Stimulated activated CD4-positive, alpha-beta T cell treated with anti-CD3 and anti-CD28 coated beads, Interleukin-12 subunit alpha, Interleukin-12 subunit beta, amount 100 ng/mL, for 48 hours (primary cell): ENCODE measurements at places on chromosomes 5 and 9.

DNA sequence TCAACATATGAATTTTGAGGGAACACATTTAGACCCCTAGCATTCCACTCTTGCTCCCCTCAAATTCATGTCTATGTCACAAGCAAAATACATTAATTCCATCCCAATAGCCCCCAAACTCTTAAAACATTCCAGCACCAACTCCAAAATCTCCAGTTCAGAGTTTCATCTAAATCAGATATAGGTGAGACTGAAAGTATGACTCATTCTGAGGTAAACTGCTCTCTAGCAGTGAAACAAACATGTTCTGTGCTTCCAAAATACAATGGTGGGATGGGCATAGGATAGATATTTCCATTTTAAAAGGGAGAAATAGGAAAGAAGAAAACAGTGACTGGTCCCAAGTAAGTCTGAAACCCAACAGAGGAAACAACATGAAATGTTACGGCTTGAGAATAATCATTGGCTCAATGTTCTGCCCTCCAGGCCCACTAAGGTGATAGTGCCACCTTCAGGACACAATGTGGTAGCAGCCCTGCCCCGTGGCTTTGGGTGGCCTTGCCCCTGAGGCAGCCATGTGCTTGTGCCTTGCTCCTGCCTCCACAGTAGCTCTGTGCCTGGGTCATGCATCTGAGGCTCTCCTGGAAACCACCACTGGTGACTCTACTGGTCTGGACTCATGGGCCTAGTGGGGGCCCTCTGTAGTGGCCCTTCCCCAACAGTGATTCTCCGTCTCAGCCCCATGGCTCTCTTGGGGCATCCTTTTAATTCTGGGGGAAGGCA, 36.4 kb upstream of the IPPK start:
- peak; percentile 18 for DNase-seq

DNA sequence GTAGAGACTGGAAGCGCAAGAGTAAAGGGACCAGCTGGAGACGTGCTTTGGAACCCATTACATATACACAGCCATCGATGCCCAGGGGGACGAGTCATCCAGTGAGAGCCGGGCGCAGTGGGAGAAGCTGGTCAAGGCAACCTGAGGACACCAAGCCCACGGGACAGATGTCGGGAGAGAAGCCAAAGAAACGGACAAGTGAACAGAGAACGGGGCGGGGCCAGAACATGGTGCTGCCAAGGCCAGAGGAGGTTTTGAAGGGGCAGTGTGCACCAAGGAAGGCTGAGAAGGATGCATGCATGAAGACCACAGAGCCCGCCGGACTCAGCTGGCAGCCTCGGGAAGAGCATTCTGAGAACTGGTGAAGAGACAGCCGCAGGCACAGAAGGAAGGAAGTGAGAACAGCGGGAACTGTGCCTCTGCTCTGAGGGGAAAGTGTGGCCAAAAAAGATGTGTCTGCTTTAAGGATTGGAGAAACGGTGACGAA, 20.3 kb downstream of the CAMSAP1 start:
- no peak for DNase-seq

- DNase-seq = no peak
Observed at GRCh38 chr9:137484551-137485315, 25.6 kb upstream of the NSMF start.

DNA sequence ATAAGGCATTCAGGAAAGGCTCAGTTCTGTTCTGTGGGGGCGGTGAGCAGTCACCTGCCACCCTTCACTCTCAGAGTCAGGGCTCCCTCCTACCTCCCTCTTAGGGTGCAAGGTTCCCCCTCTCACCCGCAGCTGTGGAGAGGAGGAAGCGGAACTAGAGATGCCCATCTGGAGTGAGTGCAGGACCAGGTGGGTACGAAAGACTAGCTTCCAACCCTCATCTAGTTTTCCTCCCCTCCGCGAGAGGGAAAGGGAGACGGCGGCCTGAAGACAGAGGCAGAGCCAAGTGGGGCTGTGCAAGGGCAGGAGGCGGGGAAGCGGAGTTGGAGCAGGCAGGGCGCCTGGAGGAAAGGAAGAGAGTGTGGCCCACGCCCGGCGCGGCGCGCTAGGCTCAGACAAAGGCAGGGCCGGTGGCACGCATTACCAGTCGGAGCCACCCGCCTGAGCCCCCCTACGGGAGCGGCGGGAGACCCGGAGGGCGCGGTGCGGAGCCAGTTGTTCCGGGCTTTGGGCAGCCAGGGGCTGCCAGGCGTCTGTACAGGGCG, 7.3 kb downstream of the PRR7 start:
- DNase-seq = no peak

- no peak for DNase-seq
Observed at GRCh38 chr9:128371630-128372117, 500 bp downstream of the URM1 start.
